ENCODE measurements at places on chromosomes 11 and 22. TPM values are rescaled to one million over a fixed set of nuclear protein-coding genes. Genes with fewer than 3 reads are reported as not detected.

CDC42EP2 gene
- 43.2 TPM for total RNA-seq

PARVA gene
- total RNA-seq, result 22.9 TPM

PLEKHB1 gene
- total RNA-seq, result 127 TPM

GALNT18 gene
- 9.2 TPM for total RNA-seq

TRIM3 gene
- total RNA-seq, result 9.5 TPM

OR52H1 gene
- total RNA-seq, result not detected

GRCh38 chr22:37563153-37564081, 3.1 kb downstream of the CDC42EP1 start:
- DNase-seq, result peak; percentile 95
- H3K4me3 ChIP-seq, result peak overlapping the region; percentile 87
- H3K27ac ChIP-seq, result peak overlapping the region; percentile 100
- peaks cover 99% of the 10 kb centered on the region for H3K36me3 ChIP-seq
- H3K4me1 ChIP-seq, result peaks cover 82% of the 10 kb centered on the region

- H3K27ac ChIP-seq, result no peak overlapping the region
- peaks cover 6% of the 10 kb centered on the region for H3K27me3 ChIP-seq
- no peak for DNase-seq
- H3K4me1 ChIP-seq, result no peaks in the 10 kb centered on the region
These were observed 18.2 kb downstream of the KRTAP5-6 start for GRCh38 chr11:1714908-1715885.

GRCh38 chr11:64915376-64915887, 1.6 kb downstream of the ATG2A start:
- H3K4me1 ChIP-seq, result no peaks in the 10 kb centered on the region
- peak overlapping the region; percentile 85 for H3K27ac ChIP-seq
- peaks cover 55% of the 10 kb centered on the region for H3K36me3 ChIP-seq

- no peaks in the 10 kb centered on the region for H3K4me1 ChIP-seq
- no peak overlapping the region for H3K4me3 ChIP-seq
- H3K27me3 ChIP-seq, result no peaks in the 10 kb centered on the region
- H3K36me3 ChIP-seq, result no peaks in the 10 kb centered on the region
These were observed 262.9 kb upstream of the DDI1 start for GRCh38 chr11:103773537-103773936.

GRCh38 chr11:27234043-27234668, 128.9 kb downstream of the CCDC34 start:
- H3K4me1 ChIP-seq, result peaks cover 11% of the 10 kb centered on the region
- H3K27me3 ChIP-seq, result no peaks in the 10 kb centered on the region
- DNase-seq, result no peak

DNA sequence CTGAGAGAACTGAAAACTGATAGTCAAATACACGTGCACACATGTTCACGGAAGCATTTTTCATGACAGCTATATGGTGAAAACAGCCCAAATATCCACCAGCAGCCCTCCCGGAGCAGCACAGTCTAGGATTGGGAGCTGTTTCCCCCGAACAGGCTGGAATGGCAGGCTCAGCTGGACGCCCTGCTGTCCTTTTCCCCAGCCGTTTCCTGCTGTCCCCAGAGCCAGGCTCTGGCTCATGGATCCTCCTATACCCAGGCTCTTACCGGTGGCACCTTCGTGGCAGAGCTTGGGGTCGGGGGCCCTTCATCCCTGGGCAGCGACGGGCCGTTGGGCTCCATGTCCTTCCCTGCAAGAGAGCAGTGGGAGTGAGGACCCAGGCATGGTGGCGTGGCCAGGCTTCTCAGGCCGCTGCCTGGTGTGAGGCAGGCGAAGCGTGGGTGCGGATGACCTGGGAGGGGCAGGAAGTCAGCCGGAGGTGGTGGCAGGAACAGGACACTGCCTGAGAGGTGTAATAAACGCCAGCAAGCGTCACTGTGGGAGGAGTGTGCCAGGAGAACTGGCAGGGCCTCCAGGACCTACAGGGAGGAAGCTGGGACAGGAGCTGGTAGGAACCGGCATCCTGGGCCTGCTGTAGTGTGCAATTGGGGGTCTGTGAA, 38.8 kb downstream of the OSBPL5 start:
- H3K36me3 ChIP-seq, result no peaks in the 10 kb centered on the region
- H3K27me3 ChIP-seq, result peaks cover 8% of the 10 kb centered on the region
- H3K4me1 ChIP-seq, result peaks cover 13% of the 10 kb centered on the region

DNA sequence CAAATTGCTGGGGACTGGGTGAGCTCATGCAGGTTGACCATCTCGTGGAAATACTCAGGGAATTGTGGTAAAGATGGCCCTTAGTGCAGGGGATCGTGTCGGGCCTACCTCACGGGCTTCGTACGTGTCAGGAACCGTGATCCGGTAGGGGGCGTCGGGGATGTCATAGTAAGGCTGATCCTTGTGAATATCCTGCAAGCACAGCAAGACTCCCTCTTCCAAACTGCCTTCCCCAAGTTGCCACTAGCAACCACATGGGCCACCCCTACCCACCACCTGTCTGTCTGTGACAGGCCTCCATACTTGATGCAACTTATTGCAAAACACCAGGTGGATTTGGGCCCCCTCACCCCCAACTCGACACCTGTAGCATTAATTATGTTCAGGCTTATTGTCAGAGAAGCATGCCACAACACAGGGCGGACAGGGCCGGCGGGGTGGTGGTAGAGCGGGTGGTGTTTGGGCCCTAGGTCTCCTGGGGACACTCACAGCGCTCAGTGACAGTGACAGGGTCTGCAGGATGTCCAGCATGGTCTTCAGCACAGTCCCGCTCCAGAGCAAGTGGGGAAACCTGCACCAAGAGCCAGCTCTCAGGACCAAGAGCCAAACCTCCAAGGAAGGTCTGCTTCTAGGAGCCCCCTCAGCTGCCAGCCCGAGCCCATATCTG, 22.6 kb upstream of the SERPIND1 start:
- no peak overlapping the region for H3K27ac ChIP-seq
- peaks cover 9% of the 10 kb centered on the region for H3K4me1 ChIP-seq
- no peaks in the 10 kb centered on the region for H3K27me3 ChIP-seq
- DNase-seq, result no peak
- H3K36me3 ChIP-seq, result peaks cover 25% of the 10 kb centered on the region

GRCh38 chr11:107172996-107173395, 154.7 kb upstream of the GUCY1A2 start:
- H3K4me1 ChIP-seq, result no peaks in the 10 kb centered on the region
- no peaks in the 10 kb centered on the region for H3K36me3 ChIP-seq
- no peak overlapping the region for H3K4me3 ChIP-seq
- no peak overlapping the region for H3K27ac ChIP-seq
- DNase-seq, result no peak
- H3K27me3 ChIP-seq, result no peaks in the 10 kb centered on the region

DNA sequence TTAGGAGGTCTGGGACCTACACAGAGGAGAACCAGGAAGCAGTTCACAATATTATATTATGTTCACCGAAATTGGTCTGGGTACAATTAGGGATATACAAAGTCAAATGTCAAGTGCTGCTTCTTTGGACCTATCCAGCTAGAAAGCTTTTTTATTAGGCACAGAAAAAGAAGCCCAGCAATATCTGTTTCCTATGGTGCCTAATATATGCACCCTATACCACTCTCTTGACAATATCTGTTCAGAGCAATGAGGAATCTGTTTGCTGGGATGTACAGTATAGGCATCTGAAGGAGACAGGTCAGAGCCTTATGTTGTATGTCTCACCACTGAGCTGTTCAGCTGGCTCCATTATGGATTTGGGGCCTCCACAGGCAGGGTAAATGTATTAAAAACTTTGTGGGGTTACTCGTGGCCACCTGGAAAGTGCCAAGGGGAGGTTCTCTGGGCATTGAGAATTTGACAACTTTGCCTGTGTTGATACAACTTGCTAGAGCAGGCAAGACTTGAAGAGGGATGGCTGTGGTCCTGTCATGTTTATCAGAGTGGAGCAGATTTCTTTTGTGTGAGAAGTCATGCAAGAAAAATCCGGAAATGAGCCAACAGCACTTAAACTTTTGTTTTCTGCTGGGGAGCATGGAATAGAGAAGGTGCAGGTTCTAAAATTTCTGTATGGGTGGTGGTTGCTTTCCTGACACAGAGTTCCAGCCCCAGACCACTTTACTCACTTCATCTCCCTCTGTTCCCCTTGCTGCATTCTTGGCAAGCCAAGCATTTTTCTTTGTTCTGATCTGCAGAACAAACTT, 10.1 kb downstream of the STIM1 start:
- H3K4me3 ChIP-seq, result no peak overlapping the region
- H3K27ac ChIP-seq, result no peak overlapping the region
- peaks cover 40% of the 10 kb centered on the region for H3K4me1 ChIP-seq

GRCh38 chr22:37343863-37344734, 61.8 kb downstream of the CYTH4 start:
- peaks cover 34% of the 10 kb centered on the region for H3K27me3 ChIP-seq
- DNase-seq, result no peak
- no peak overlapping the region for H3K27ac ChIP-seq
- no peak overlapping the region for H3K4me3 ChIP-seq
- peaks cover 9% of the 10 kb centered on the region for H3K4me1 ChIP-seq

DNA sequence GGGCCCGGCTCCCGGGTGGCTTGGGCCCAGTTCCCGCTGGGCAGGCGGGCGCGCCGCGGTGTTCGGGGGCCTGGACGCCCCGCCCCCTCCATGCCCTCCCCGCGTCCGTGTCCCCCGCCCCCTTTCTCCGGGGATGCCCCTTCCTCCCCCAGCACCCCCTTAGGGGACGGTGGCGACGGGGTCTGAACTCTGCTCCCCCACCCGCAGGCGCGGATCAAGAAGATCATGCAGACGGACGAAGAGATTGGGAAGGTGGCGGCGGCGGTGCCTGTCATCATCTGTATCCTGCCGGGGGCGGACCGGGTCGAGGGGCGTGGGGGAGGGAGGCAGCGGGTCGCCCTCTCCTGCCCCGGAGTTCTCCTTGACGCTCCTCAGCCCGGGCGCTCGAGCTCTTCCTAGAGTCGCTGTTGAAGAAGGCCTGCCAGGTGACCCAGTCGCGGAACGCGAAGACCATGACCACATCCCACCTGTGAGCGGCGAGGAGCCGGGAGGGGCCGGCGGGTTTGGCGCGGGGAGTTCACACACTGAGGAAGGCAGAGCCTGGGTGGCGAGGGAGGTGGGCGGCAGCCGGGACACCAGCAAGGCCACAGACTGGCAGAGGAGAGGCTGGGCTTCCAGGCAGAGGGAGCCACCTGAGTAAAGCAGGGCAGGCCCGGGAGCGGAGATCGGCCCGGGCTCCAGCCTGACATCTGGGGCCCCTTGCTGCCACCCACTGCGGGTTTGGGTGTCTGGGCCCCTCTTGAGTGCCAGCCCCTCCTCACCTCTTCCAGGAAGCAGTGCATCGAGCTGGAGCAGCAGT, 546 bp downstream of the DRAP1 start:
- H3K27me3 ChIP-seq, result no peaks in the 10 kb centered on the region
- peak overlapping the region; percentile 52 for H3K27ac ChIP-seq
- H3K4me1 ChIP-seq, result peaks cover 33% of the 10 kb centered on the region
- peaks cover 76% of the 10 kb centered on the region for H3K36me3 ChIP-seq

GRCh38 chr11:64245797-64246620, 734 bp downstream of the PPP1R14B start:
- peaks cover 28% of the 10 kb centered on the region for H3K4me1 ChIP-seq
- peaks cover 95% of the 10 kb centered on the region for H3K36me3 ChIP-seq
- H3K4me3 ChIP-seq, result peak overlapping the region; percentile 96
- DNase-seq, result peak; percentile 95

DNA sequence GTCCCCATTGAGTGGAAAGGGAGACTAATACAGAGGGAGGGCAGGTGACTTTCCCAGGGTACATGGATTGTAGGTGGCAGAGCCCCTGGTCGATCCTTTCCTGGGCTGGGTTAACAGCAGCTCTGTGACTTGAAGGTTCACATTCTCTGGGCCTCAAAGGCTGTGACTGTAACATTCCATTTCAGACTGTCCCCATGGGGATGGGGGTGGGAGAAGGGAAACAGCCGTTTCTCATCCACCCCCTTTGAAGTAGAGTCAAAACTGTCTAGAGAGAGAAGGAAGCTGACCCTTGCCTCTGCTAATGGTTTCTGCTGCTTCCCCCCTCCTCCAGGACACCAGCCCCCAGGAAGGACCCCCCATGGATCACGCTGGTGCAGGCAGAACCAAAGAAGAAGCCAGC, 19.2 kb downstream of the MICALL1 start:
- H3K27me3 ChIP-seq, result no peaks in the 10 kb centered on the region
- no peaks in the 10 kb centered on the region for H3K4me1 ChIP-seq
- DNase-seq, result no peak
- no peak overlapping the region for H3K27ac ChIP-seq
- no peak overlapping the region for H3K4me3 ChIP-seq

- no peak overlapping the region for H3K4me3 ChIP-seq
- peaks cover 20% of the 10 kb centered on the region for H3K4me1 ChIP-seq
- H3K27ac ChIP-seq, result no peak overlapping the region
- peaks cover 35% of the 10 kb centered on the region for H3K36me3 ChIP-seq
These were observed 14.5 kb downstream of the RPL27A start for GRCh38 chr11:8697054-8697453.

DNA sequence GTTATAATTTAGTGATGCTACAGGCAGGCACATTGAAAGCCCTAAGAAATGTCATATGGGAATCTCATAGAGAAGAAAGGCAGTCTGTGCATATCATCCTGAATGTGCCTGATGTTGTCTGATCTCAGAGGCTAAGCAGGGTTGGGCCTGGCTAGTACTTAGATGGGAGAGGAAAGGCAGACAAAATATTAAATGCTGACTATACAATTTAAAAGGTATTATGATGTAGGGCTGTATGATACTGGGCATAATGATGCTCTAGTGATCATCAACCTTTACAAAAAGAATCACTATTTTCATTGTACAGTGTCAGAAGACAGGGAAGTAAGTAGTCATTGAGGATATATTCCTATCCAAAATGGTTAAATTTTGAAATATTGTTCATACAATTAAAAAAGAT, 119.8 kb downstream of the UVRAG start:
- no peaks in the 10 kb centered on the region for H3K27me3 ChIP-seq
- no peak for DNase-seq
- no peak overlapping the region for H3K27ac ChIP-seq
- H3K4me1 ChIP-seq, result no peaks in the 10 kb centered on the region
- no peaks in the 10 kb centered on the region for H3K36me3 ChIP-seq
- no peak overlapping the region for H3K4me3 ChIP-seq

DNA sequence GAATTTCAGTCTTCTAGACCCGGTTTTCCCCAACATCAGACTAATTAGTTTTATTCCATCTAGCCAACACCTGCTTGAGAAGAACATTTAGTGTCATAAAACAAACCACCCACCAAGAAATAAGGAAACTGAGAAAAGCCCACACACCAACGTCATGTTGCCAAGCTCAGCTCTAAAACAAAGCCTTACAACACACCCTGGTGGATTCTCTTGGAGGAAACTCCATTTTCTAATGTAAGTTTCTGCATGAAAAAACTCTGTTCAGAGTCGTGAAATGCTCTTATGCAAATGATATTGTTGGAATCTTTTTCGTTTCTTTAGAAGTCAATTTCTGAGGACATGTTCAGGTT, 105.0 kb upstream of the RAG2 start:
- no peak for DNase-seq
- peaks cover 9% of the 10 kb centered on the region for H3K4me1 ChIP-seq
- H3K27me3 ChIP-seq, result peaks cover 11% of the 10 kb centered on the region
- H3K36me3 ChIP-seq, result no peaks in the 10 kb centered on the region
- H3K4me3 ChIP-seq, result no peak overlapping the region

GRCh38 chr22:41619979-41620588, 759 bp downstream of the DESI1 start:
- peak; percentile 51 for DNase-seq
- peak overlapping the region; percentile 92 for H3K27ac ChIP-seq
- H3K4me1 ChIP-seq, result peaks cover 10% of the 10 kb centered on the region
